GM18507 (cell line): ENCODE measurements at places on chromosomes 6 and 20.
A peak's percentile ranks its signal among the peaks of the same experiment; 100 is the strongest.

GRCh38 chr6:109477725-109478124, 5.3 kb downstream of the ZBTB24 start:
- DNase-seq, result no peak

DNA sequence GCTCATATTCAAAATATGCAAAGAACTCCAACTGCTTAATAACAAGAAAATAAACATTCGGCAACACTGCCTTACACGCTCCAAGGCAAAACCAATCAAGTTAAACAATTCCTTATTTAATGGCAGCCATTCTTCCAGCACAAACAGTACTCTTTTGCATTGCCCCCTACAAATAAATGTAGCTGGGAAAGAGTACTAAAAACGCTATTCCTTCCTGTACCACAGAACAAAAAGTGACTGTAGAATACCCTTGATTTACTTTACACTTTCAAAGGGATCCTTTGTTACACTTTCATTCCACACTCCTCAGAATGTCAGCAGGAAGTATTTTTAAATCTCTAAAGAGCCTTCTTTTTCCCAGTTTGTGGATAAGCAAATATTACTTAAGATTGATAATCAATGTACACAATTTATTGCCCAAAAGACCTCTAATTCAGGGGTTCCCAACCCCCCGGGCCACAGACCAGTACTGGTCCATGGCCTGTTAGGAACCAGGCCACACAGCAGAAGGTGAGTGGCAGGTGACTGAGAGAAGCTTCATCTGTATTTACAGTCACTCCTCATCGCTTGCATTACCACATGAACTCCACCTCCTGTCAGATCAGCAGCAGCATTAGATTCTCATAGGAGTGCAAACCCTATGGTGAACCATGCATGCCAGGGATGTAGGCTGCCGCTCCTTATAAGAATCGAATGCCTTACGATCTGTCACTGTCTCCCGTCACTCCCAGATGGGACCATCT, 51.6 kb downstream of the MBOAT1 start:
- DNase-seq, result no peak

DNA sequence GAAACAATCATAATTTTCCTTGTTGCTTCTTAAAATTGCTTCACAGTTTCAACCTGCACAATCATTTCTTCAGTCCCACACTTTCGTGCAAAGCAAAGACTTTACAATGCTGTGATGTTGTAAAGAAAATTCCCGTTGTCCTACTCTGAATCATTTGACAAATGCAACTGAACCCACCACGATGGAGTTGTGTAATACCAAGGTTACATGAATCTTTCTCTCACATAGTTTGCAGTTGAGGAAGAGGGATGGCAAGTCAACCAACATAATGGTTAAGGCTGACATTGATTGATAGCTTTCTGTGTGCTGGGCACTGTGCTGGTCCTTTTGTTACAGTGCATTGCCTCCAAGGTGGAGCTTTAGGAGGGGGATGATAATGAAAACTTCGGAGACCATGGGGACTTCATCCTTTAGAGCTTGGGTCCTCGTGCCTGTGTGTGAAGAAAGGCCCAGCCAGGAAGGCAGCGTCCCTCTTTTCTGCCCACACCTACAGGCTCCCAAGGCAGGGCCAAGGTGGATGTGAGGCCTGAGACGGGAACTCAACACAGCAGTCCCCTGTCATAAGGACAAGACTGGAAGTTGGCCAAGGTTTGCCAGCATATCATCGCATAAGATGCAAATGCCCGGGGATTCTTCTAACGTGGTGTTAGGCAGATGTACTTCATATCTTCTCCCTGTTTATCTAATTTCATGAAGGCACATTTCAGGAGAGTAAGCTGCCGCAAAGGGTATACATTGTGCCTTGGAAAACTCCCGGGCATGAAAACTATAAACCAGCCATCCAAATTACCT, 96.9 kb downstream of the LY86 start:
- DNase-seq, result no peak

- peak; percentile 14 for DNase-seq
Observed at GRCh38 chr6:5626727-5627426, 365.6 kb downstream of the FARS2 start.

DNA sequence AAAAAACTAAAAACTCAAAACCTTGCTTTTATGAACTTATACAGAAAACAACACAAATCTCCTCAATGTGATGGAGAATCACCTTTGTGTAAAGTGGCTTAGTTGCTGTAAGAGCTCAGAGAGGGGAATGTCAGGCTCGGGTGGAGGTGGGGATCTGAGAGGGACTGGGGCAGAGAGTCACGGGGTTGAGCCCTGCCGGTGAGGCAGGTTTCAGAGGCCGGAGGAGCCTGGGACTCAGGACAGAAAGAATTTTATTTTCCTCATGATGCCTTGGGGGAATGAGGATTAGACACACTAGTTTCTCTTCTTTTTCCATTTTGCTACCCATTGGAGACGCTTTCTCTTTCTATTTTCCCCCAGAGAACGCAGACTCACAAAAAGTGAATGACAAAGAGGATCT, 252.3 kb upstream of the FOXQ1 start:
- no peak for DNase-seq

- DNase-seq, result no peak
Observed at GRCh38 chr6:117837261-117837660, 69.8 kb upstream of the SLC35F1 start.

- peak; percentile 82 for DNase-seq
Observed at GRCh38 chr20:64079273-64080012, at the start of gene RGS19. RGS19 (minus strand) TSS chr20:64079518; CDS start chr20:64076886, 2,632 bp downstream.
